ENCODE measurements at places on chromosomes 1 and 21.
A peak's percentile ranks its signal among the peaks of the same experiment; 100 is the strongest.

DNA sequence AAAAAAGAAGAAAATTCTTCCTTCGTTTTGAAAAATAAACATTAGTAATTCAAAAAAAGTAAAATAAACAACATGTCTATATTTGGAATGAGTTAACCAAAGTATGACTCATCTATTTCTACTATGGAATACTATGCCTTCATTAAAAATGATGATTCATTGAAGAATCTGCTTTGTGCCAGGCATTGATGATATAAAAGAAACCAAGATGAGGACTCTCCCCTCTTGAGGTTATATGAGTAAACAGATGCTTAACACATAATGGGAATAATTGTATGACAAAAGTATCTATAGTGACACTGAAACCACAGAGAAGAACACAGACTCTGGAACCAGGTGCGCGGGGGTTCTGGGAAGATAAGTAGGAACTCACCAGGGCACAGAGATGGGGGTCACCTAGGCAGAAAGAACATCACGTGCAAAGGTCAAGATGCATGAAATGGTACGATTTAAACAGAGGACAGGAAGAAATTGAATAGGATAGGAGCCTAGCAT lies 18.8 kb downstream of the ELF3 start:
- peak; percentile 73 for DNase-seq

DNA sequence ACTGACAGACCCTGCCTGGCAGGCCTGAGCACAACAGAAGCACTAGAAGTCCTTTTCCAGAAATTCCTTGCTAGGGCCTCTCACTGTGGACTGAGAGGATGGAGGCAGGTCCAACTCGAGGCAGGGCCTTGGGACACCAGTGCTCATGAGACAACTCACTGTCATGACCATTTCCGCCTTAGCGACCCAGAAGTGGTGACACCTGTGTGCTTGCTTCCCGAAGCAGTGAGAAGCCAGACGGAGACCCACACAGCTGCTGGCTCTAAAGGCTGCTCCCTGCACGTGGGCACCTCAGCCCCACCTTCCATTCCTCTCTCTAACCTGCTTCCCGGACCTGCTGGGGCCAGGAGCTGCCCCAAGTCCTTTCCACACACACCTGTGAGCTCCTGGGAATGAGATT lies 33.0 kb downstream of the KCNC4 start:
- no peak for DNase-seq

DNA sequence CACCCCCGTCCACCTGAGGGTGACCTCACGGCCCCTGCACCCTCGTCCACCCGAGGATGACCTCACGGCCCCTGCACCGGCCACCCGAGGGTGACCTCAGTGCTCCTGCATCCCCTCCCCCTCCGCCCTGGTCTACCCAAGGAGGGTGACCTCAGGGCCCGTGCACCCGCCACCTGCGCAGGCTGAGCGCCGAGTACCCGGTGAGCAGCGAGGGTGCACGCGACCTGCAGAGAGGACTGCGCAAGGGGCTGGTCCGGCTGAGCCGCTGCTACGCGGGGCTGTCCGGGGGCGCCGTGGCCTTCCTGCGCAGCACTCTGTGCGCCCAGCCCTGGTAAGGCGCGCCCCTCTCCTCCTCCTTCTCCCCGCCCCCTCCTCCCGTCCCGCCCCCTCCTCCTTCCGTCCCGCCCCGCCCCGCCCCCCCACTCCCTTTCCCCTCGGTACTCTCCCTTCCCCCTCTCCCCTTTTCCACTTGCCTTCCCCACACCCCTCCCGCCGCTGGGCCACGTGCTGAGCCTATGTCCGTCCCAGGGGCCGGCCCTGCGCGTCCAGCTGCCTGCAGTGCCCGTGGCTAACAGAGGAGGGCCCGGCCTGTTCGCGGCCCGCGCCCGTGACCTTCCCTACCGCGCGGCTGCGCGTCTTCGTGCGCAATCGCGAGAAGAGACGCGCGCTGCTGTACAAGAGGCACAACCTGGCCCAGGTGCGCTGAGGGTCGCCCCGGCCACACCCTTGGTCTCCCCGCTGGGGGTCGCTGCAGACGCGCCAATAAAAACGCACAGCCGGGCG lies 28.4 kb downstream of the TRIM11 start:
- peak; percentile 64 for DNase-seq

DNA sequence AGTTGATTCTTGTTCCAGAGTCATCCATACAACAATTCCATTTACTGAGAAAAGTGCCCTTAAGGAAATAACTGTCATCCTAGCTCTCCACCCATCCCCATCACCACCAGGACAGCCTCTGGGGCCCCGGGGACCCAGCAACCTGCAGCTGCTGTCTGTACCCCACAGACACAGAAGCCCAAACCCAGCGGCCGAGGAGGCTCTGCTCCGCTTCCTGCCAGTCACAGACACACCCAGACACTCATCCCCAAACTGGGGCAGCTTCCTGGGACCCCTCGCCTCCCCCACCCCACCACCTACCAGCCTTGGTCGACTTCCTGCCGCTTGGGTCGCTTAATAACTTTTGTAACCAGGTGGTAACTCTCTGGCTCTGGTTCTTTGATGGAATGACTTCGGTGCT lies 121.6 kb upstream of the SLC25A33 start:
- no peak for DNase-seq

GRCh38 chr1:205672395-205672889 lies 7.9 kb downstream of the SLC45A3 start:
- no peak for DNase-seq
